ENCODE measurements at places on chromosomes 6 and 20. TPM values are rescaled to one million over a fixed set of nuclear protein-coding genes. Genes with fewer than 3 reads are reported as not detected.

DNA sequence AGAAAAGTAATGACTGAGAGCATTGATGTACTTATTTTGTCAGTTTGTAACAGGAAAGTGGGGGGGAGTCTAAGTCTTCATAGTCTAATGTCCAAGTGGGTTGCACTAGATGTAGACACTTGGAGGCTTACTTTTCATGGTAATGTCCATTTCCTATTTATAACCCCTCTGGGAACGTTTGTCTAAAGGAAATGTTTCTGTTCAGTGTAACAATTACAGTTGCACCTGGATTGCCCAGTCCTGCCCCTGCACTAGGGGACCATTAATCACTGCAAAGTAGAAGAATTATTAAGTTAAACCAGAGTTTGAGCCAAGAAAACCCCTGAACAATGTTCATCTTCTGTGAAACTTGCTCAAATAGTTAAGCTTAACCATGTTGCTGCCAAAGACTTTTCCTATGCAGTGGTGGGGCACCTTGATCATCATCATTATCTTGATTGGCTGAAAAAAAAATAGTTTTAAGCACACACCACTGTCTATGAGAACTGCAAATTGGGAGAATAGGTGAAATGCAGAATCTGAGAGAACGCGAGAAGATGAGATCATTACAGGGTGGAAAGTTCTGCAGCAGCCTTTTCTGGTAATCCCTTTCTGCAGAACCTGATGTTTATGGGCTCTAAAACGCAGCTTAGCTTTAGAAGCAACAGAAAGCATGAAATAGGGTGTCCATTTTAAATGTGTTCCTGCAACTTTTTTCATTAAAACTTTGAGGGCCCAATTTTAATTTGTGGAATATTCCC, 106.0 kb downstream of the ZNF217 start:
- no peak for DNase-seq

DNA sequence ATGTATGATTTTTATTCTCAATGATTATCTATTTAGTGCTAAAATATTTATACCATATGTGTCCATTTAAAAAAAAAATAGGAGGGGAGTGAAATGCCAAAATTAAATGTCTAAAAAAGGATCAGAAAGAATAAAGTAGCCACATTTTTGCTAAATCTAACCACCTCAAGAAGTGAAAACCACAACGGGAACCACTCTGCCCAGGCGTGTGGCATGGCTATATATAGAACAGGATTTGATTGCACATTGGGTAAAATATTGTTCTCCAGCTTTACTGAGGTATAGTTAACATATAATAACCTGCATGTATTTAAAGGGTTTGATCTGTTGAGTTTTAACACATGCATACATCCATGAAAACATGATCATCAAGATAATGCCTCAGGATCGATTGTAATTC, 19.0 kb upstream of the AFDN start:
- DNase-seq, result no peak

- DNase-seq, result no peak
Measured at GRCh38 chr6:154864066-154864430, 130.8 kb downstream of the SCAF8 start.

DNA sequence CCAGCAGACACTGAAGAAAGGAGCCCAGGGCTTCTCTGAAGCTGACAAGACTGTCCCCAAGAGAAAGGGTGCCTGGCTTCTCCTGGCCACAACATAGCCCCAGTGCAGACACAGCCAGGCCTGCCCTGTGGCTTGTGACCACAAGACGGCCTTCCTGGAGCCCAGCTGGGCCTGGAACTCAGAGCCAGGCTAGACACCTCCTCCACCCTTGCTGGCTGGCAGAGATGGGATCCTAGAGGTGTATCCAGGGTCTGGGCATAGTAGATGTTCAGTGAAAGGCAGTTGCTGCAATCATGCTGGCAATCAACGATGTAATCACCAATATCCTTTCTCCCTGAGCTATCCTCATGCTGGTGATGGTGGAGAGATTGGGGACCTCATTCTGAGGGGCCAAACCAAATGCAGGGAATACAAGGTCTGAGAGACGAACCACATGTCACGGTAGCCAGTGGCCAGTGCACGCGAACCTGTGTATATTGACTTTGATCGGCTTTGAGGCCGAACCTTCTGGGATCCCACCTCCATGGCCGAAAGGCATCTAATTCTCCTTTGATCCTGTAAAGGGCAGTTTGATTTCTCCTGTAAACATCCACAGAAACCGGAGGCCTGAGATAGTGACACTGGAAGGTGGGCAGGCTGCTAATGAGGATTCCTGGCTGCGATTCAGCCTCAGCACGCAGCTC, 115.2 kb downstream of the PSMB1 start:
- no peak for DNase-seq

GRCh38 chr20:63000958-63001357, 5.8 kb downstream of the BHLHE23 start:
- no peak for DNase-seq

DNA sequence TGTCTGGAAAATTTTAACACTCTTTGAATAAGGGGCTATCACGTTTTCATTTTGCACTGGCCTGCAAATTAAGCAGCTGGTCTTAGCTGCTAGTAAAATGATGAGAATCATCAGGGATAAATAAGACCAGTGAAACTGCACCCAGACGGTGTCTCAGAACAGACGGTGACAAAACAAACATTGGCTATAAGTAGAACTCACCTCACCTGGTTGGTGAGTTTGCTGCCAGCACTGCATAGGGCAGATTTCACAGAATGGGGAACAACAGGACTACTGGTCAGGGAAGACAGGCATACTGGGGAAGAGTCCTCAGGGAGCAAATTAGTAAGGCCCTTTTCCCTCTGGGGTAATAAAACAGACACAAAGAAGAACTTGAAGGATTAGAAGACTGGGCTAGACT, 175.9 kb upstream of the CITED2 start:
- DNase-seq, result no peak

DNA sequence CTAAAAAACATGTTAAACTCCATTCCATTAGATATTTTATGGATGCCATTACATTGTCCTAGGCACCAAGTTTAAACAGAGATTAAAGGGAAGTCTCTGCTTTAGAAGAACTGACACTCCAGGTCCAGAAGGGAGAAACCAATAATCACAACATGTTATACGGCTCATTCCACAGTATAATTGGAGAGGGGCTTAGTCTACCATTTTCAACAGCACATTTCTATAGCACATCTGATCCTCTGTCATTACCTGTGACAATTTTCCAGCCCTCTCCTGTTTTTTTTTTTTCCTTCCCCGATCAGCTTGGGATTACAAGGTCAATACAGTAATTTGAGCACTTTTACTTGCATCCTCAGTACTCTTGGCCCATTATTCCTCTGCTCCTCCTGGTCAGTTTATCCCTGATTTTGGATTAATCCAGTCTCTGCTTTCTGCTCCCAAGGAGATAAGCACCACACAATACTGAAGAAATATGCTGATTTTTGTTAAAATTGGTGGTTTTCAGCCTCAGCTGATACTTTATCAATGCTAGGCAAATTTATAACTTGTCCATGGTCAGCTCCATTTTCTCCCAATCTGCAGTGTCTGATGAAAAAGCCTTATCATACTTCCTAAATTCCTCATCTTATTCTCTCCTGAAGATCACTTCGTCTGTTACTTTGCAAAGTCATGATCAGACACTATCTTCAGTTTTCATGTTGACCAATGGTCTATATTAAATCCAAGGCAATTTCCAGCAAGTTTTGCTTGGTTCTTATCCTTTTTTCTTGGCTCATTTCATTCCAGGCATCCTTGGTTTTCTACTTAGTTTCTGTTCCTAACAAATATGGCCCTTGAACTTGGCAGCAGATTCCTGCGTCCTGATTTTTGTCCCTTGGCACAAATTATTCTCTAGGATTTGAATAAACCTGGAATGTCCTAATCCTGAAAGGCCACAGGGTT, 30.8 kb upstream of the SYNCRIP start:
- DNase-seq, result no peak

GRCh38 chr6:46042355-46042999, 26.8 kb upstream of the CLIC5 start:
- peak; percentile 10 for DNase-seq

GRCh38 chr20:48139262-48140041, 354.2 kb upstream of the SULF2 start:
- DNase-seq, result no peak

GRCh38 chr6:135296715-135297114, 115.6 kb downstream of the MYB start:
- DNase-seq, result no peak

GRCh38 chr20:36084897-36085613, 69.5 kb upstream of the EPB41L1 start:
- DNase-seq, result peak; percentile 66

GRCh38 chr20:31956556-31957526, 5.0 kb upstream of the PDRG1 start:
- DNase-seq, result no peak

DNA sequence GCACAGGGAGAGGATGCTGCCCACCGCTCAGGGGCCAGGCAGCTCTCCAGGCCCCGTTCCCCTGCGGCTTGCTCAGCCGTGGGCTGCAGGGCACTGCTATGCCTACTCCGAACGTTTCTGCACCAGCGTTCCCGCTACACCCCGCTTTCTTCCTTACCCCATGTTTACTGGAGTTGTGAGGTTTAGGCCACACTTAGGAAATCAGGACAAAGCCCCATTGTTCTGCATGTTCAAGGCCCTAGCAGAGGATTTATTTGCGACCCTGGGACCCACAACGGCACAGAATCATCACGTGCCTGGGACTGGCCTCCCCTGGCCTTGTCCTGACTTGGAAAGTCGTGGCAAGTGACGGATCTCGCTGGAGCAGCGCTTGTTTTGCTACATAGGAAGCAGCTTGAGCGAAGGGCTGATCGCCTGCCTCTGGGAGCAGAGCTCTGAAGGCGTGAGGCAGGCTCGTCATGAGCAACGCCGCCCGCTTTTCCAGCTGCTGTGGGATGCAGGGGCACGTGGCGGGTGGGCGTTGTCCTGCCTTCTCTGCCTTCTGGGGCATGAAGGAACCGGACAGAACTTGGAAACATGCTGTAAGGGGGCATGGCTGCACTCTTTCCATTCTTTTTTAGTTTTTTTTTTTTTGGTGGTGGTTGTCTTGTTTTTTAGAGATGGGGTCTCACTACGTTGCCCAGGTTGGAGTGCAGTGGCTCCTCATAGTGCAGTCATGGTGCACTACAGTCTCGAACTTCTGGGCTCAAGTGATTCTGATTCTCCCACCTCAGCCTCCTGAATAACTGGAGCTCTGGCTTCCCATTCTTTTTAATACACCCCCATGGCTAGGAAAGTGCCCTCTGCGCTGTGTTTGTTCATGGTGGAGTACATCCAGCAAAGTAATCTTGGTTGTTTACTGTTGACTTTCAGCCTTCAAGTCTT, 14.6 kb upstream of the TMEM181 start:
- no peak for DNase-seq

GRCh38 chr6:107515955-107516354, 26.0 kb downstream of the SOBP start:
- no peak for DNase-seq

DNA sequence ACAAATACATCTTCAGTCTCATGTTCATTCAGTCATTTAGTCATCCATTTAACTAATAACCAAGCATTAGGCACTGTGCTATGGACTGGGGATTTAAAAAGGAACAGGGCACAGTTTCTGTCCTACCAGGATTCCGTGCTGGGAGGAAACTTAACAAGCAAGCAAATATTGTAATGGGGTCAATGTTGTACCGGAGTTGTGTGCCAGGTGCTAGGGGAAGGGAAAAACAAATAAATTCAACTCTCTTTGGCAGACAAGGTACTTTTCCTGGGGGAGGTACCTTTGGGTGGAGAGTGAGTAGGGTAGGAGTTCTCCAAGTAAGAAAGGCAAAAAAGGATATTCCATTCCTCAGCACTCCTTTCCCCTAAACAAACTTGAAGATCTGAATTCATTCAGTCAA, 90.3 kb downstream of the OLIG3 start:
- DNase-seq, result no peak

DNA sequence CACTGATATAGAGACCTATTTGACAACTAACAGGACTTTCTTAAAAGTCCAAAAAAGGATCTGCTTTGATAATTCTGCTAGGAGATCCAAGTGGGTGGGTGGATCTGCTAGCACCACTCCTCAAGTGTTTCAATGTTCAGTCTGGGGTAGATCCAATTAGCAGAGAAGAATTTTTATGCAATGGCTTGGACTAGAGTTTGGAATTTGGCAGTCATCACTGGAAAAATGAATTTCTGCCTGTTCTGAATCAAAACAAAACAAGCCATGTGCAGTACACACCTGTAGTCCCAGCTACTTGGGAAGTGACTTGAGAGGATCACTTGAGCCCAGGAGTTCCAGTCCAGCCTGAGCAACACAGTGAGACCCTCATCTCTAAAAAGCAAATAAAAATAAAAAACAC, 12.6 kb upstream of the GNMT start:
- DNase-seq, result no peak

DNA sequence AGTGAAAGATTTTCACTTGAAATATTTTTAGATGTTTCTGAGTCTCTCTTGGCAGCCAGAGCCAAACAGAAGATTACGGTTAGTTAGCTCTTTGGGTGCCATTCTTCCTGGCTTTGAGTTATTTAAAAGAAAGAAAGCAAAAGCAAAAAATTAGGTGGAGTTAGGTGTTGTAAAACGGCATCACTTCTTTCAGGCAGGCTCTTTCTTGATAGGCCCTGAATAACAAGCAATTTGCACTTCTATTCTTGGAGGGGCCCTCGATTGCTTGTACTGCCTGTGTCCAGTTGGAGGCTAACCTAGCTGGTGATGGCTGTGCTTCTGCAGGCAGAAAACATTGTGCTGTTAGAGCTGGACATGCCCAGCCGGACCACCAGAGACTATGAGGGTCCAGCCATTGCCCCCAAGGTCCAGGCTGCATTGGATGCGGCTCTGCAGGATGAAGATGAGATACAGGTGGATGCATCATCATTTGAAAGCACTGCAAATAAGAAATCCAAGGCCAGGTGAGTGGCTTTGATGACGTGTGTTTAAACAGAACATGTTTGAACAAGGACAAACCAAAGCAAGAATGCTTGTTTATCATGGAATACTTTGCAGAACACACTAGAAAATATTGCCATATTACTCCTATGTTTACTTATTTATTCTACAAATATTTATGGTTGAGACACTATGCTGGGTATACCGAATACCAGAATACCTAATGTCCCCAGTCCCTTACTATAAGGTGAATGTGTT, 28.1 kb upstream of the ASXL1 start:
- no peak for DNase-seq

DNA sequence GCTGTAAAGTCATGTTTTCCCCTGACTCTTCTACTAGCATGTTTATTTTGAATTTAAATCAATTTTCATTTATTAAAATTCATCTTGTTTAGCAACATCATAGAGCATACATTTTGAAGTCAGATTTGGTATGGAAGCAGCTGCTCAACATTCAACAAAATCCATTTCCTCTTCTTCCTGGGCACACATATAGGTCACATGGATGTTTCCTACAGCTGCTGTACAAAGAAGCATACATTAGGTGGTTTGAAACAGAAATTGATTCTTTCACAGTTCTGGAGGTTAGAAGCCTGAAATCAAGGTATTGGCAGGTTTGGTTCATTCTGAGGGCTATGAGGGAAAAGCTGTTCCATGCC, 495.2 kb downstream of the RFPL4B start:
- DNase-seq, result no peak

RIPPLY2 gene
- not detected for total RNA-seq

NHLRC1 gene
- 4.5 TPM for total RNA-seq

RARS2 gene
- total RNA-seq, result 31.6 TPM

CST5 gene
- total RNA-seq, result 0.34 TPM
